Caudate nucleus (tissue), 63 donors: ENCODE measurements at places on chromosomes 2 and 18.

DNA sequence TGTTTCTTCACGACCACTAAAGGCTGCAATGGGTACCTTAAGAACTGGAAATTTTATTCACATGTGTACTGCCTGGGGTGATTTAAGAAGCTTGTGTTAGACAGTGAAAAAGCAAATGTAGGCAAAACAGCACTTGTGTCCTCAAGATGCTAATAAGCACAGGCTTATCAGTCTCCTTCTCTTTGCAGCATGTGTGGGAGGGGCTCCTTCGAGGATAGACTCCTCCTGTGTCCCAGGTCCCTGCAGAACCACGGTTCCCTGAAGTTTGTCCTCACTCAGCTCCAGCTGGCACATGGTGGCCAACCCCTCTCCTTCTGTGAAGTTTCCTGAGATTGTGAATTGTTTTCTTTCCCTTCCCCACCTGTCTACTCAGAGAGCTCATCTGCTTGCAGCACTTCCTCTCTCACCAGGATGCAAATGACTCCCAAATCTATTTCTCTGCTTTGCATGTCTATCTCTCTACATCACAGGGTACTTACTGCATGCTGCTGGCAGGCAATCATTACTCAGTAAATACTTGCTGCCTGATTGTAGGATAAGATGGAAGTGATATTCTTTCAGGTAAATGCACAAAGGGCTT is 589.6 kb upstream of the KLHL29 start:
- DNase-seq: no peak

GRCh38 chr2:181780047-181780651 is 99.8 kb upstream of the NEUROD1 start:
- no peak for DNase-seq

- DNase-seq: no peak
Observed at GRCh38 chr2:33929467-33929866, 330.4 kb upstream of the FAM98A start.

- DNase-seq: no peak
Observed at GRCh38 chr2:12602661-12603060, 114.1 kb upstream of the TRIB2 start.

DNA sequence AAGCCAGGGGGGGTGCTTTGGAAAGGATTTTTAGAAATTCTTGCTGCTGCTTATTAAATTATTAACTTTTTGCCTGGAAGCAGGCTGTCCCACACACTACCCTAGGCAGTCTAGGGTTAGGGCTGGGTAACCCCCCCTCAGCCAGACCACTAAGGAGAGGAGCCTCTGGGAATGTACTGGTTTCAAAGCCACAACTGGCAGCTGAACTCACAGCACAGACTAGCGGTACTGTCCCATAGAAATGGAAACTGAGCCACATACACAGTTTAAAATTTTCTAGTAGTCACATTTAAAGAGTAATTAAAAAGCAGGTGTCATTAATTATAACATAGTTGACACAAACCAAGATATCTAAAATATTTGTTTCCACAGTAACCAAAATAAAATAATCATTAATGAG is 50.1 kb downstream of the SPRED2 start:
- DNase-seq: no peak

- no peak for DNase-seq
Observed at GRCh38 chr2:97849881-97850528, 136.6 kb downstream of the ZAP70 start.
